Activated naive CD8-positive, alpha-beta T cell treated with anti-CD3 and anti-CD28 coated beads, Interleukin-2, amount 10 ng/mL, durations not matched to agents 7 days and 5 days (primary cell): ENCODE measurements at places on chromosomes 6 and 20. TPM values are rescaled to one million over a fixed set of nuclear protein-coding genes. Genes with fewer than 3 reads are reported as not detected.

GRCh38 chr6:131784561-131784960 is 23.3 kb upstream of the ENPP1 start:
- H3K4me1 ChIP-seq = peaks cover 13% of the 10 kb centered on the region
- H3K27ac ChIP-seq = no peak overlapping the region
- peaks cover 5% of the 10 kb centered on the region for H3K36me3 ChIP-seq
- H3K27me3 ChIP-seq = peaks cover 14% of the 10 kb centered on the region
- no peak overlapping the region for H3K4me3 ChIP-seq
- no peak for DNase-seq

DNA sequence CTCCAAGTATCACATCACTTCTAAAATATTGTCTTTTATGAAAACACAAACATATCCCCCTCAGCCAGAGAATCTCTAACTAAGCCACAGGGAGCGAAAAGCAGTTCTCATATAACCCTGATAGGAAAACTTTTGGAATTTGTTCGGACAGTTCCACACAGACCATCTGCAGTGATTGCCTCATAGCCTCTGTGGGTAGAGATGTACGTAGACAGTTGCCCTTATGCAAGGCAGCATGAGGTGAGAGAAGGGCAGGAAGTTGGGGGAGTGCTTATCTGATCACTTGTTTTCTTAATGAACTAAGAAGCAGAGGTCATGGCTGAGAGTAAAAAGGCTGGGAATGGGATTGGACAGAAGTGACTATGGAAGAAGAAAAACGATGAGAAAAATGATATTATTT is 39.6 kb downstream of the SLC23A2 start:
- H3K27me3 ChIP-seq = no peaks in the 10 kb centered on the region
- peaks cover 5% of the 10 kb centered on the region for H3K36me3 ChIP-seq
- peak overlapping the region; percentile 79 for H3K4me3 ChIP-seq
- peak overlapping the region; percentile 96 for H3K27ac ChIP-seq

DNA sequence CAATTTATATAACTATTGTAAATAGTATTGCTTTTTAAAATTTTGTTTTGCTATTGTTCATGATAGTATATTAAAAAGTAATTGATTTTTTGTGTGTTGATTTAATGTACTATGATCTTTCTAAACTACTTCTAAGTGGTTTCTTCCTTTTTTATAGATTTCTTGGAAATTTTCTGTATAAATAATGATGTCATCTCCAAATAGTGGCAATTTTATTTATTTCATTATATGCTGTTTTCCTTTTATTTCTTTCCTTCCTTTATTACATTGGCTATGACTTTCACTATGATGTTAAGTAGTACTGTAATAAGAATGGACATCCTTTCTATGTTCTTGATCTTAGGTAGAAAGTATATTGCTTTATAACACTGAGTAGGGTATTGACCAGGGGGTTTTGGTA is 451.5 kb upstream of the SPTLC3 start:
- DNase-seq = no peak
- no peaks in the 10 kb centered on the region for H3K36me3 ChIP-seq
- no peaks in the 10 kb centered on the region for H3K4me1 ChIP-seq
- H3K27me3 ChIP-seq = no peaks in the 10 kb centered on the region
- no peak overlapping the region for H3K27ac ChIP-seq

DNA sequence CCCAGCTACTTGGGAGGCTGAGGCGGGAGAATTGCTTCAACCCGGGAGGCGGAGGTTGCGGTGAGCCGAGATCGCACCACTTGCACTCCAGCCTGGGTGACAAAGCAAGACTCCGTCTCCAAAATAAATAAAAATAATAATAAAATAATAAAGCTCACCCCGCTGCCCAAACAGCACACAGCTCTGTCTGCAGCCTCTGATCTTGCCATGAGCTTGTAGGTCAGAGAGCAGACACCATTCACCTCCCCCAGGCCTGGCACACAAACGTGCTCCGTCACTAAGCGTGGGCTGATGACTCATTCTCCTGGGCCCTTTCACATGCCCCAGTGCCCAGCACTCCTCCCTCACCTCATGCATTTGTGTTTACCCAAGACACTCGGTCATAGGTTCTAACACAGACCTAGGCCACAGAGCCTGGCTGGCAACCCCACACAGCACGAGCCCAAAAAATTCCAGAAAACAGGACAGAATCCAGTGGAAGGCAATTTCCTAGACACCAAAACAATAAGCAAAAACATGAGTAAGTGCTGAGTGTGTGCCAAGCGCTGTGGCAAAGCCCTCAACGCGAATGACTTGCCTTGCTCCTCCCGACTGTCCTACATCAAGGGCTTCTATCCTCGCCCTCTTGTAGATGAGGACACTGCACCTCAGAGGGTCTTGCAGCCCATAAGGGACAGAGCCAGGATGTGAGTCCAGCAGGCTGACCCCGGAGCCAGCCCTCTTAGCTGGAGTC is 18.0 kb downstream of the ATP9A start:
- H3K4me1 ChIP-seq = no peaks in the 10 kb centered on the region
- H3K27ac ChIP-seq = no peak overlapping the region
- H3K4me3 ChIP-seq = no peak overlapping the region
- DNase-seq = no peak

DNA sequence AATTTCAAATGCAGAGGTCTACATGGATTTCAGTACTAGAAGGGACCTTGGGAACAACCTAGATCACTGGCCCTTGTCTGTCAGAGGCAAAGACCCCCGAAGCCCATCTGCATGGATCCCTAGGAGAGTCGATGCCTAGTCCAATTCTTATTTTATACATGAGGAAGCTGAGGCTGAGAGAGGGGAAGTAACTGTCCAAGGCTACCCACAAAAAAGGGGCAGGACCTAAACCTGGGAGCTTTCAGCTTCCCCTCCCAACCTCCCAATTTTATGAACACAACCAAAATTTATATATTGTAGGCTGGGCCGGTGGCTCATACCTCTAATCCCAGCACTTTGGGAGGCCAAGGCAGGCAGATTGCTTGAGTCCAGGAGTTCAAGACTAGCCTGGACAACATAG is 73.2 kb downstream of the TRERF1 start:
- peak overlapping the region; percentile 85 for H3K27ac ChIP-seq
- H3K36me3 ChIP-seq = peaks cover 13% of the 10 kb centered on the region
- peaks cover 52% of the 10 kb centered on the region for H3K4me1 ChIP-seq
- no peak for DNase-seq
- no peaks in the 10 kb centered on the region for H3K27me3 ChIP-seq
- peak overlapping the region; percentile 70 for H3K4me3 ChIP-seq

GRCh38 chr6:8855411-8855810 is 420.1 kb upstream of the SLC35B3 start:
- no peak overlapping the region for H3K4me3 ChIP-seq
- no peak overlapping the region for H3K27ac ChIP-seq
- no peak for DNase-seq
- H3K27me3 ChIP-seq = no peaks in the 10 kb centered on the region
- no peaks in the 10 kb centered on the region for H3K4me1 ChIP-seq

DNA sequence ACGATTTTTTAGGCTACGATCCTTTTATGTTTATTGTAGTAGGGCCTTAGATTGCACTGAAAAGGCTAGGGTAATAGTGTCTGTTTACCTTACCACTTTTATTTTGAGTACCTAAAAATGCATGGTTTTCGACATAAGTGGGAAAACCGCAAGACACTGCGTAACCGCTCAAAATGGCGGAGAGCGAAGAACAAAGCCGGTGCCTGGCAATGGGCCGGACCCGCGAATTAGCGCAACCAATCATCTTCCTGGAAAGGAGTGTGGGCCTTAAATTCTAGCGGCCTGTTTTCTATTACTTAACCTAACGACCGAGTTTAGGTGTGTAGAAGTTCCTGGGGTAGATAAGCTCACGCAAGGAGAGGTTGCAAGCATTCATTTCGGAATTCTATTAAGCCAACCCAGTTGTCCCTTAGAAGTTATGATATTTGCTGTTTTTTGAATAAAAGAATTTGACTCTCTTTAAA is 118.0 kb downstream of the HFE start:
- H3K27me3 ChIP-seq = no peaks in the 10 kb centered on the region
- peak; percentile 73 for DNase-seq
- no peak overlapping the region for H3K4me3 ChIP-seq
- H3K27ac ChIP-seq = no peak overlapping the region
- peaks cover under 1% of the 10 kb centered on the region for H3K36me3 ChIP-seq

DNA sequence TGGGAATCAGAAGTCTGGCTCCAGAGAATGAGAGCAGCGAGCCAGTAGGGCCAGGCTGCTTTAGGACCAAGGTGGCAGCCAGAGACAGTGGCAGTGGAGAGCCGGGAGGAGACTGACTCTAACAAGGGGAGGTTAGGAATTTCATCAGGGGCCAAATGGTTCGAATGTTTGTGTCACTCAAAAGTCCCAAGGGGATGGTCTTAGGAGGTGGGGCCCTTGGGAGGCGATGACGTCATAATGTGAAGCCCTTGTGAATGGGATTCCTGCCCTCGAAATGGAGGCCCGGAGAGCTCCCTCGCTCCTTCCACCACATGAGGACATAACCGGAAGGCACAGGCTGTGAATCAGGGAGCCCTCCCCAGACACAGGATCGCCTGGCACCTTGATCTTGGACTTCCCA is 299.7 kb downstream of the QKI start:
- H3K27ac ChIP-seq = no peak overlapping the region
- H3K4me3 ChIP-seq = no peak overlapping the region
- peaks cover 6% of the 10 kb centered on the region for H3K4me1 ChIP-seq
- DNase-seq = no peak
- H3K36me3 ChIP-seq = no peaks in the 10 kb centered on the region

DNA sequence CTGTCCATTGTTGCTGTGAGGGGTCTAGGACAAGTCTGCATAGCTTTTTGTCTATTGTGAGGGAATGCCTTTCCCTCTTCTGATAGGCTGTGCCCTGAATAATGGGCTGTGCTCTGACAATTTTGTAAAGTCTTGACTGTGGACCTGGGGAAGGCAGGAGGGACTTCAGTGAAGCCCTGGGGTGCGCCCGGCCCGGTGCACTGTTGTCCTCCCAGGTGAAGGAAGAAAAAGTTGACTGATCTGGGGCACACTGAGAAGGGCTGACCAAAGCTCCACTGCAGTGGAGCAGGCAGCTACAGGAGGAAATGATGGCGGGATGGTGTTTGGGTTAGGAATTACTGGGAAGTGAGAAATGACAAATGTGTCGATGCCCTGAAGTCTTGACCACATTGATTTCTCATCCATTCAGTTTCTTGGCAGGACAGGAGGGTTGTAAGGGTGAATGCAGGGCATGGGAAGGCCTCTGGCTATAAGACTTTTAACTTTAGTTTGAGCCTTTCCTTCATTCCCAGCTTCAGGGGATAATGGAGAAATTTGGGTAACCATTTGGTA is 224.0 kb upstream of the CST7 start:
- no peaks in the 10 kb centered on the region for H3K36me3 ChIP-seq
- peaks cover 5% of the 10 kb centered on the region for H3K27me3 ChIP-seq
- no peak for DNase-seq
- no peak overlapping the region for H3K27ac ChIP-seq
- H3K4me1 ChIP-seq = peaks cover 2% of the 10 kb centered on the region

DNA sequence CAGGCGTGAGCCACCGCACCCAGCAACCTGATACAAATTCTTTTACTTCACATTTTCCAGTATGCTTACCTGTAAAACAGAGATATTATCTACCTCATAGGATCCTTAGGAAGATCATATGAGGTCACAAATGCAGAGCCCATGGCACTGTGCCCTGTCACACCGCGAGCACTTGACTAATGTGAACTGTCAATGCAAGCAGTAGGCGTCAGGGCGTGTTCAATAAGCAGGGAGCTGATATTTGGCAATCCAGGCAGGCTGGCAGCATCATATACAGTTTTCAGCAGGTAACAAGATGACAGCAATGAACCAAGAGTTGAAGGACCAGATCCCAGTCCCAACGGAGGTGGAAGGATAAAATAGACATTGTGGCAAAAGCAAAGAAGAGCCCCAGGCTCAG is 14.6 kb upstream of the ARID1B start:
- H3K36me3 ChIP-seq = no peaks in the 10 kb centered on the region
- peaks cover 7% of the 10 kb centered on the region for H3K27me3 ChIP-seq
- H3K4me1 ChIP-seq = no peaks in the 10 kb centered on the region
- H3K4me3 ChIP-seq = no peak overlapping the region

GRCh38 chr6:343960-344815 is 47.4 kb upstream of the IRF4 start:
- no peak overlapping the region for H3K4me3 ChIP-seq
- H3K27me3 ChIP-seq = no peaks in the 10 kb centered on the region
- DNase-seq = no peak
- H3K4me1 ChIP-seq = peaks cover 34% of the 10 kb centered on the region
- peaks cover 12% of the 10 kb centered on the region for H3K36me3 ChIP-seq
- H3K27ac ChIP-seq = no peak overlapping the region

- no peak for DNase-seq
- peak overlapping the region; percentile 26 for H3K4me3 ChIP-seq
Observed at GRCh38 chr20:49641683-49642656, 71.7 kb downstream of the B4GALT5 start.

GRCh38 chr6:116405652-116406356 is 35.1 kb downstream of the DSE start:
- H3K27me3 ChIP-seq = peaks cover 14% of the 10 kb centered on the region
- no peak overlapping the region for H3K27ac ChIP-seq
- H3K4me3 ChIP-seq = no peak overlapping the region

DNA sequence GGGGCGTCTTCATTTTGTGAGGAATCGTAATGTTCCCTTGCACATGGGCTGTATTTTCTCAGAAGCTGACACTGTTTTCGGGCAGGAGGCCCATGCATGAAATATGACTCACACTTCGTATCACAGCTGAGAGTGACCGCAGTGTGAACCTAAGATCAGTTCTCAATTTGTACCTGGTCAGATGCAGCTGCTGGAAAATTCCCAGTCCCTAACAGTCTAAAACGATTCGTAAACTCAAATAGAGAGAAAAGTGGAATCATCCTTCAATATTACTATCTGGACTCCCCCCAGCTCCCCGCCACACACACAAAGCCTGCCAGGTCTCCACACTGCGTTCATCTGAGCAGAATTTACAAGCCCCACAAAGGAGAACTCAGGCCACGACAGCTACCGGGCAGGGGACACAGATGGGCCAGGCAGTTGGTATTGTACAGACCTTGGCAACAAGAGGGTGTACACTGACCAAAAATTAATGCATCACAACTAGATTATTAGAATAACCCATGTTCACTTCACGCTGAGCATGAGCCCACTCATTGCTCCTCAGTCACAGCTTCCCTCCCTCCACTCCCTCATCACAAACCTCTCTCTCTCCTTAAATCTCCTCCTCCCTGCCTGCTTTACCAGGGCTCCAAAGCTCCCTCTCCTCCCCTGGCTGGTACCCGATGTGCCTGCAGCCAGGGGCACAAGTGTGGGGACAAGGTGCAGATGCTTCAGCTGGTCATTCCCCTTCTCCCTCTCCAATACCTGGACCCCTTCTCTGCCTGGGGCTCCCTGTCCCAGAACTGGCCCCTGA is 488.4 kb downstream of the PREX1 start:
- H3K36me3 ChIP-seq = no peaks in the 10 kb centered on the region
- H3K27me3 ChIP-seq = peaks cover 15% of the 10 kb centered on the region
- H3K27ac ChIP-seq = no peak overlapping the region
- peaks cover 13% of the 10 kb centered on the region for H3K4me1 ChIP-seq

The HLA-DRB5 gene
- not detected for total RNA-seq

The CARMIL1 gene
- total RNA-seq = 6.0 TPM

The KCNQ2 gene
- total RNA-seq = 0.37 TPM

The MAD2L1BP gene
- 40.2 TPM for total RNA-seq

The WFDC5 gene
- total RNA-seq = not detected

The BMP2 gene
- total RNA-seq = not detected

The TMC2 gene
- total RNA-seq = not detected
